ENCODE measurements at places on chromosomes 2 and 18.

- DNase-seq = no peak
Measured at GRCh38 chr2:119929537-119929936, 83.3 kb upstream of the EPB41L5 start.

DNA sequence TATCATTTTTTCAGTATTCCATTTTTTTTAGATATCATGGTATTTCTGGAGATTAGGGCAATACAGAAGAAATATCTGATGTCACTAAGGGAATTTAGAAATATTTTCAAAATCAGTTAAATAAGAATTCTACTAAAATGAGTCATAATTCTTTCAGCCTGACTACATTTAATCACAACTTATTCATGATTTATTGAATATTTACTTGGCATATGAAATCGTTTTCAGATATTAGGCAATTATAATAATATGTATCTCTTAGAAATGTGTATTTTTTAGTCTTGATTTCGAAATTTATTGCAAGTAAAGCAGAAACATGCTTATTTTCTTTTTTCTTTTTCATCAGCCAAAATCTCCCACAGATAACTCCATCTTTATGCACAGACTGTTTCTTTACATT, 142.2 kb downstream of the CCDC102B start:
- no peak for DNase-seq

DNA sequence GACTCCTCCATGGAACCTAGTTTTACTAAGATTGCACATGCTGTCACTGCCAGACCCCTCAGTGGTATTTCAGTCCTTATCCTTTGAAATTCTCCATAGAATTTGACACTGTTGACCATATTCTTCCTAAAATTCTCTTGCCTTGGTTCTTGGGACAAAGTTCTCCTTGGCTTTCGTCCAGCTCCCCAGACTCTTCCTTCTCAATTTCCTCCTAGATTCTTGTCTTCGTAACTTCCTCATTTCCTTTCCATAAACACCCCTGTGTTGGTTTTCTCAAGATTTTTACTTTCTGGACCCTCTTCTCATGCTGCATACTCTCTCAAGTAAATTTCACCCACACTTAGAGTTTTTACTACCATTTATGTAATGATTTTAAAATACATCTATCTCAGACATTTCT, 96.6 kb upstream of the TWSG1 start:
- no peak for DNase-seq

DNA sequence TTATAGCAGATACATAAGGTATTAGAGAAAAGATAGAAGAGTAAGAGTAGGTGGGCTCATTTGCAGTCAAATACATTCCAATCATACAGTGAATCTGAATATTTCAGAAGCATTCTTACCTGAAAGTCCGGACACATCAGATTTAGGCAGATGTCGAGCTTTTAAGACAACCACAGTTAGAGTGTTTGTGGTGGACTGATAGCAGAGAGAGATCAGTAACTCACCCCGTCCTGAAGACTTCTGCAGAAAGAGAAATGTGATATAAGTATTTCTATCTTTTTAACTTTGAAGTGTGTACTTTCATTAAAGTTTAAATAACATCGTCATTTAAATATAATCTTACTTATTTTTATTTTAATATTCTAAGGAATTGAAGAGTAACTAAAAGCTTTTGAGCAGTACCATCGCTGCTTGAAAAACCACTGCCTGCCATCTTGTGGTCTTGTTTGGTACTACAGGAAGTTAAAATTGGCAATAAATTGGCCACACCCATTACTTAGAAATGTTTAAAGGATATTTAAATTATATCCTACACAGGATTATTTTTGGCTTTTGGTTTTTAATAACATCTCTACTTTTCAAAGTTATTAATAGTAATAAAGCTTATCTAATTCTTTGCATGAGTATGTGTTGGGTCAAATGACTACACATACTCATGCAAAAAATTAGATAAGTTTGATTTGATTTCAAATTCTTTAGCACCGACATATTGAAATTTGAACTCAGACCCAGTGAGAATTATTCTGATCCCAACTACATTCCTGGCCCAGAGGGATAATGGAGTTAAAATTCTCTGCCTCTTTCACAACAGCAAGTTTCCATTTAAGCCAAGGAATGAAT, 5.5 kb downstream of the SYT4 start:
- DNase-seq = peak; percentile 74

GRCh38 chr18:55318951-55319441, 269.0 kb downstream of the TCF4 start:
- DNase-seq = peak; percentile 82

DNA sequence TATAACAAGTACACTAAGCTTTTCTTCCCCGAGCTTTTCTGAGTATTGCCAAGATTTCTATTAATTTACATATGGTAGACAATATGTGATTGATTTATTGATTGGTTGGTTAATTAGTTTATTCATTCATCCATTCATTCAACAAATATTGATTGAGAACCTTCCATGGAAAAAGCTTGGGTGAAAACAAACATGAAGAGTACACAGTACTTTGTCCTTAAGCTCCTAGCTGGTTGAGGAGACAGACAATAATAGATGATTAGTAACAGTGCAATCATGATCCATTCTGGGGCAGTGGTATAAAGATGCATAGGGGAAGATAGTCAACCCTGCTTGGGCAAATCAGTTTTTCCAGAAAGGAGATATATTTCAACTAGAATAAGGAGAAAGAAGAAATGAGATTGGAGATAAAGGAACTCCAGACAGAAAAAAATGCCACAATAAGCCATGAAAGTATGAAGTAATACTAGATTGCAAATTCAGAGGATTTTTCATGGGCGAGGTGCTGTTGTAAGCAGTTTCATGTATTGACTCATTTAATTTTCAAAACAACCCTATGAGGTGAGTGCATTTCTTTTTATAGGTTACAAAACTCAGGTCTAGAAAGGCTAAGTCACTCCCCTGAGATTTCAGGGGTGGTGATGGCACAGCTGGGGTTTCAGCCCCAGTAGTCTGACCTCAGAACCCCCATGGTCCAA, 129.5 kb downstream of the RND3 start:
- DNase-seq = no peak

DNA sequence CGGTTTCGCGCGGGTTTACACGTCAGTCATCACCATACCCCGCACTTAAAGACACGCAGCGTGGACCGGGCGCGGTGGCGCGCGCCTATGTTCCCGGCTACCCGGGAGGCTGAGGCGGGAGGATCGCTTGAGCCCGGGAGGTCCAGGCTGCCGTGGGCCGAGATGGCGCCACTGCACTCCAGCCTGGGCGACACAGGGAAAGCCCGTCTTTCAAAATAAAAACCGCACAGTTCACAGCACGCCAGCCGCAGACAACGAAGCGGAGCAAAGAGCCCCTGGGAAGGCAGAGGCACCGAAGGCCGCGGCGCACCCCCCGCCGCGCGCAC, 328 bp downstream of the DTYMK start:
- DNase-seq = peak; percentile 48

DNA sequence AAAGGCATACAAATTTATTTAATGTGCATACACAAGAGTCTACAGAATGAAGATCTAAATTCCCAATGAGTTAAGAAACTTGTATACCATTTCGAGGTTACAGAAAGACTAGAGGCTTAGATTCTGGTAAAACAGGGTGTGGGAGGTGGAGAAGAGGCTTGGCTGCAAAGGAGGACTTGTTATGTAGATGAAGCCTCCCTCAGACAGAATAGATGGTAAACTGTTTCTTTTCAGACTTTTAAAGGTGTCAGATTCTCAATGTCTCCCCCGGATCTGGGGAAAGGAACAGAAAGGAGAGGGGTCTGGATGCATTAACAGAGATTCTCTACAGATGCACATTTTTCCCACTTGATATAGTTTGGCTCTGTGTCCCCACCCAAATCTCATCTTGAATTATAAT, 126.0 kb downstream of the ST6GAL2 start:
- DNase-seq = no peak

GRCh38 chr2:202169131-202169530, 69.3 kb downstream of the SUMO1 start:
- DNase-seq = no peak

GRCh38 chr2:38406597-38407110, 29.6 kb upstream of the ATL2 start:
- no peak for DNase-seq

GRCh38 chr2:85286918-85287317, 40.9 kb downstream of the TGOLN2 start:
- no peak for DNase-seq

Measured in NCI-H69 (cell line).